ENCODE measurements at places on chromosomes 3 and 15.

DNA sequence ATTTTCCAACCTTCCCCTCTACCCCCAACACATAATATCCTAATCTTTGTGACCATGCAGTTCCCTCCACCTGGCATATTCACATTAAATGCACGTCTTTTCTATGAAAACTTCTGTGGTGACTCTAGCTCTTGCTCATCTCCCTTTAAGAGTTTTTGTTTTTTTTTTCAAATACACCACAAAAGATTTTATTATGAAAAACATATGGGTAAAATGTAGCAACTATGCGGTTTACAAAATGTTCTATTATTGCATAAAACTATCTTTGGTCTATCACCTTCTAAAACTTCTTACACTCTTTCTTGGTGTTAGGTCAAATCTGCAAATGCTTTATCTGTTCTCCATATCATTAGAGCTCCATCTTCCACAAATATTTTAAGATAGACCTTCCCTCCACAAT, 38.6 kb upstream of the ADGRG7 start:
- DNase-seq, result no peak

DNA sequence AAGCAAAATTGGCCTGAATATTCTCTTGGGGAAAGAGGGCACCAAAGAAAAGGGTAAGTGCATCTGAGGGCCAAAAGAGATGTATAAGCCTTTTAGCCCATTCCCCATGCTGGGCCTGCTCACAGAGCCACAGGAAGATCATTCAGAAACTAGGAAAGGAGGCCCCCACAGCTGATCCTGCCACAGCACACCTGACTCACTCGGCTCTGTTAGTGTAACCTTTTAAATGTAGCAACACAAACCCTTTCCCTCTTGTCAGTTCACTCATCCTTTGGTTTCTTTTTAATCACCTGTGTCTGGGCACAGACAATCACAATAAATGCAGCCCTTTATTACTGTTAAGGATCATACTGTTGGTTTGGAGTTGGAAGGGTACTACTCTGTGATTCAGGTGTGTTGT, 69.9 kb downstream of the PDCD6IP start:
- DNase-seq, result no peak

- DNase-seq, result no peak
These were observed 20.1 kb downstream of the CADM2 start for GRCh38 chr3:84978843-84979242.

DNA sequence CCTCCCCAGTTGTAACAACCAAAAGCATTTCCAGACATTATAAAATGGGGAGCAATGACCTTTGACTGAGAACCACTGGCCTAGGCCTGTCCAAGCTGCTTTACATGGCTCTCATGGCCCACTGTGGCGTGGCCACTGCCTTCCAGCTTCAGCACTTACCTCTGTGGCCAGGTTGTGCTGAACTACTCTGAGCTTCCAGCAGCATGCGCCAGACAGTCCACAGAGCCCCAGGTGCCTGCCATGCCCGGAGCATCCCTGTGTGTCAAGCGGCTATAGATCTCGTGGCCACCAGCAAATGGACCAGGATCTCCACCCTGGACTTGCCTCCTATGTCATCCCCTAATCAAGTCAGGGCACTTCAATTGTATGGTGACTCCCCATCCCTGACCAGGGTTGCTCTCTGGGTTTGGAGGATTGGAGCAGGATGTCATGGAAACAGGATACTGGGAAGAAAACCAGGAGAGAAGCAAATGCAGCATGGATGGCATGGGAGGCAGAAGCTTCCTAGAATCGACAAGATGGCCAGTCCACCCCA, 199.7 kb downstream of the UACA start:
- DNase-seq, result no peak

DNA sequence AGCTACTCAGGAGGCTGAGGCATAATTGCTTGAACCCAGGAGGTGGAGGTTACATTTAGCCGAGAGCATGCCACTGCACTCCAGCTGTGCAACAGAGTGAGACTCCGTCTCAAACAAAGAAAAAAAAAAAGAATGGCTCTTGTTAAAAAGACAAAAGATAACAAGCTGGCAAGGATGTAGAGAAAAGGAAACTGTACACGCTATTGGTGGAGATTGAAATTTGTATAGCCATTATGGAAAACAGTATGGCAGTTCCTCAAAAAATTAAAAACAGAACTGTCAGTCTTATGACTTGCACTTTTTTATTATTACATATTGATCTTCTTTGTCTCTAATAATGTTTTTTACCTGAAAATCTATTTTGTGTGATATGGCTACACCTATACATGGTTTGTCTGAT, 41.9 kb downstream of the MEX3B start:
- DNase-seq, result no peak

GRCh38 chr15:66417736-66418135, 31.0 kb downstream of the MAP2K1 start:
- no peak for DNase-seq

GRCh38 chr3:9806688-9807589, 3.1 kb upstream of the TTLL3 start:
- no peak for DNase-seq

DNA sequence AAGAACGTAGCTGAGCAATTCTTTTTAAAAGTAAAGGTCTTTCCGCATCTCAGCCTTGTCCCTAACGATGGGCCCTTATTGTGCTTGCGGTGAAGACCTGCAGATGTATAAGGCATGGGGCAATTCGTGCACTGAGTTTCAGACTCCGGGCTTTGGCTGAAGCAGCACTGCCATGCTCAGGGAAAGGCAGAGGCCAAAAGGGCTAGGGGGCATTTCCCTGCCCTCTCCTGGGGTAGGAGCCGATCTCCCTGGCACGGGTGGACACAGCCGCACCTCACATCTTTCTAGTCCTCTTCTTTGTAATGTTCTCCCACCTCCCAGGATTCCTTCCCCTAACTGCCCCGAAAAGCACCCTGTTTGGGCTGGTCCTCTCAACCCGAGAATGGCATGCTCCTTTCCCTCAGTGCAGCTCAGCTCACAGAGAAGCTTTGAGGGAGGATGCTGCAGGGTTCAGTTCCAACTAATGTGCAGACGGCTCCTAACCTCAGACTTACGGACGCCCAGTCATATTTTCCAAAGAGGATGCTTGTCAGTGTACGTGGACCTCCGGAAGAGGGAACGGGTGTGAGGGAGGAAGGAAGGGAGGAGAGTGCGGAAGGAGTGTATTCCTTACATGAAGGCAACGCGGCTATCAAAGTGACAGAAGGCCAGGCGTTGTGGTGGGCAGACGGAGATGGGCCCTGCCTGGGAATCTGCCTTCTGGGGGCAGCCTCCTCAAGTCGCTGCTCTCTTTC, 61.2 kb downstream of the SYNM start:
- DNase-seq, result no peak

DNA sequence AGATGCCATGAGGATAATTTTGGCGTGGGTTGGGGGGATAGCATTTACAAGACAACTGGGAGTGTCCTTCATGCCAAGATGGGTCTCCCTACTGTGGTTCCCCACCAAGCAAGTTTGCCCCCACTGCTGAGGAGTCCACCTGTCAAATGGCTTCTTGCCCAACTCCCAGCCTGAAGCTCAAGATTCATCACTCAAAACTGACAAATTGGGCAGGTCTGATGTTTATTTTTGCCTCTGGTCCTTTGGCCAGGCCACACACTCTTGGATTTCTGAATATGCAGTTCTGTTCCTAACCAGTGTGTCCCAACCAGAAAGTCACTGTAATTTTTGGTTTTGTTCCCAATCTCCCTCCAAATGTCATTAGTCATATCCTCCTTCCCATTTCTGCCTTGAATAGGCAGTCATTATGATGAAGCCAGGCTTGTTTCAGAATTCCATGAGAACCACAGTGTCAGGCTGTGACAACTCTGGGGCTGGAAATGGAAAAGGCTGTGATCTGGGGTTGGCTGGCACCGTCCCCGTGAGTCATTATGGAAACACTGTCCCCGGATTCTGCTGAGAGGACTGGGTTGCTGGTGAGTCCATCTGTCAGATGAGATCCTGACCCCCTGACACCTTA, 29.3 kb upstream of the MEF2A start:
- no peak for DNase-seq

DNA sequence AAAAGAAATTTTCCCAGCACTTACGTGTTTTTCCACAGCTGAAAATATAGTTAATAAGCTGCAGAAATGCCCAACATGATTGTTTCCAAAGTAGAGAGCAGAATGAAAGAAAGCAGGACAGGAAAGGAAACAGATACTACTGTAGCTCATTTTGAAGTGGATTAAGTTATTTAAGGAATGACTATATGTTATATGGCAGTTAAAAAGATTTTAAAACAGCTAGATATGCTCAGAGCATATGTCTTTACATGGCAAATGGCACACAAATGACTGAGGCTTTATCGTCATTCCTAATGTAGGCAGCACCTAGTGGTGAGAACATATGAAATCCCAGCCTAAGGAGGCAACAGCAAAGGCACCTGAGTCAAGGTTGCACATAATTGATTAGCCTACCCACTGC, 106.6 kb upstream of the SEMA6D start:
- DNase-seq, result no peak

DNA sequence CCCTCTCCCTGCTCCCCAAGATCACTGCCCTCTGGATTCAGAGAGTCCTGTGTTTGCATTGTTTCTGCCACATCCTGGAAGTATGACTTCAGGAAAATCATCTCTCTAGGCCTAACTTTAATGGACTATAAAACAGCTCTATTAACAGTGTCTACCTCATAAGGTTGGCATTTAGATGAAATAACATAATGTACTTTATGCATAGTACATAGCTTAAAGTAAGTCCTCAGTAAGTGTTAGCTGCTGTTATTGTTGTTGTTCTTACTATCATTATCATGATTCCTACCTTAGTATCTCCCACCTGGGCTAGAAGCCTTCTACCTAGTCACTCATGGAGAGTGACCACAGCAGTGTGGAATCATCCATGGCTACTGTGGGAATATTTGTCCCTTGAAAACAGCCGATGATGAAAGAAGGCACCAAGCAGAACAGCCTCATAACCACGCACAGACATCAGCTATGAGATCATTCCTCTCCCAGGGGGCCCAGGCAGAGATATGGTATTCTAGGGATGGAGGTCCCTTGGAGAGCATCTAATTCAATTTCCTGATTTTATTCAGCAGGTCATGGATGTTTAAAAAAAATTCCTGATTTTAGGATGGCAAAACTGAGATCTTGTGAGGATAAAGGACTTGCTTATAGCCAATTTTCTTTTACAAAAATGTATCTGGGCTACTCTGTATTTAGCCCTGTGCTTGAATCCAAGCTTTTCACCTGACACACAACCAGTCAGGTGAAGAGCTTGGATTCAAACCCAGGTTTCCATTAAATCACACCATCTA, 1.9 kb downstream of the FSD2 start:
- no peak for DNase-seq

DNA sequence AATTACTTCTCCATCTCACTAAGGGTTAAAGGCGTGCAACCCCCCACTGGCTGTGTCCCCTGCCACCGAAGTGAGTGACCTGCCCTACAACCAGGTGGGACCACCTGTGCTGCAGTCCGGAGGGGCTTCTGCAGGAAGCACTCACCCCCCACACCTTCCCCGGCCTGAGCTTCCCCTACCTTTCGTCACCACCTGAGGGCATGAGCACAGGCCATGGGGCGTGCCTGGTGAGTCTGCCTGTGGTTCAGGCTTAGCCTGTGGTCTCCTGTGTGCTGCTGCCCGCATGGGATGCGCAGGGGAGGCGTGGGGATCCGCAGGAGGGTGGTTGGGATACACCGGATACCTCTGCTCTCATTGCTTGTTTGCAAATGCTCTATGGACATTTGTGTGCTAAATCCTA, 46.0 kb downstream of the KLHL25 start:
- no peak for DNase-seq

DNA sequence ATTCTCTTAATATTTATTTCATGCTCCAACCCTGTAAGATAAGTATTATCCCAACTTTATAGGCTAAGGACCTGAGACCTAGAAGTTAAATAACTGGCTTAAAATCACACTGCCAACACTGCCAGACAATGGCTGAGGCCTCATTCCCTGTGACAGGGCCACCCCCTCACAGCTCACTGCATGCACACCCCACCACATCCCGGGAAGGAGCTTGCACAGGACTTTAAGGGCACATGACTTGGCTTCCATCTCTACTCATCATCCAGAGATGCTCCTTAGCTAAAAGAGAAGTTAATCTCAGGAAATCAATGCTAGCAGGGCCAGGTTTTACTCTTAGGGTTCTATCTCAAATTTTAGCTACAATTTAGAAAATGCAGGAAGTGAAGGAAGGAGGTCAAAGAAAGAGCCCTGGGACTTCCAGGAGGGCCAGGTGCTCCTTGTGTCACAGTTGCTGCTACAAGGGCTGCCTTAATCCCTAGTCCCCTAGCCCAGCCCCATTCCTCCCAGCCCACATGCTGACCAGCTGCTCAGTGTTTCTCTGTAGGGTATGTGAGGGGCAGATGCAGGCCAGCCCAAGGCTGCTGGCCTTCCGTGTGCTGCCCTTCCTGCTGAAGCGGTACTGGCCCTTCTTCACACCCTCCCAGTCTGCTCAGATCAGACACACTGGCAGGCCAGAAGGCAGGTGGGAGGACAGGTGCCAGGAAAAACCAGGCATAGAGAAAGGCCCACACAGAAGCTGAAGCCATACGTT, 53.5 kb downstream of the WWTR1 start:
- peak; percentile 24 for DNase-seq

GRCh38 chr3:65716071-65716751, 322.5 kb downstream of the MAGI1 start:
- no peak for DNase-seq

DNA sequence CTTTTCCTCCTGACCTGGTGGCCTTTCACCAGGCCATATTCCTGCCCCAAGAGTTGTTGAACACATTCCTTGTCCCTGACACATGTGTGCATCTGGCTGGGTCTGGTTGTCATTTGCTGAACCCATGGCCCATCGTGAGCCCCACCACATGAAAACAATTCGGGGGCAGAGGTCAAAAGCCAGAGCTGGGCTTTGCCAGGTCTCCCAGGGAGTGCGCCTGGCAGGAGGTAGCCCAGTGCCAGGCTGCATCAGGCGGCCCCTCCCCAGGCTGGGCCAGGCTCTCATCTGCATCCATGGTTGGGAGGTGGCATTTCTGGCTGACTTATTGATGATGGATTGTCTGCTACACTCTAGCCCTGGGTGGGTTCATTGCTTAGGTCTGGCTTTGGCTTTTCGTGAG, 30.9 kb downstream of the SPSB4 start:
- DNase-seq, result no peak

DNA sequence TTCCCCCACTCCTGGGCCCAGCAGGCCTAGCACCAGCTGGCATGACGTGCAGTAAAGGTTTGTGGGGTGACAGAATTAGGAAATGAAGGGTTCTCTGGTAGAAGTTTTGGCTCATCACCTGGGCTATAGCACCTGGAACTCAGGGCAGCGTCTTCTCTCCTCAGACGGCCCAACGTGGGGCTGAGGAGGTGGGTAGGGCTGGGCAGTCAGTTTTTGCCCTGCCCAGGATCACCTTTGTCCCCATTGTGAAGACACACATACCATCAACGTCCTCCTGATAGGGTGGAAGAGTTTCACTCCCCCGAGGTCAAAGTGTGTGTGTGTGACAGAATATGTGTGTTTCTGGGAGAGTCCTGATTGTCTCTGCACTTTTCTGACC, 12.1 kb downstream of the KBTBD13 start:
- DNase-seq, result no peak

DNA sequence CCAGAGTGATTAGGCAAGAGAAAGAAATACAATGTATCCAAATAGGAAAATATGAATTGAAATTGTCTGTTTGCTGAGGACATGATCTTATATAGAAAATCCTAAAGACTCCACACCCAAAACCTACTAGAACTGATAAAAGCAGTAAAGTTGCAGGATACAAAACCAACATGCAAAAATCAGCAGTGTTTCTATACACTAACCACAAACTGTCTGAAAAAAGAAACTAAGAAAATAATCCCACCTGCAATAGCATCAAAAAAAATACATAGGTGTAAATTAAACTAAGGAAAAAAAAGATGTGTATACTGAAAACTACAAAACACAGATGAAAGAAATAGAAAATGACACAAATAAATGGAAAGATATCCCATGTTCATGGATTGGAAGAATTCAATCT, 203.6 kb upstream of the SETMAR start:
- no peak for DNase-seq
